ENCODE measurements at places on chromosomes 5 and 9.

GRCh38 chr5:140249536-140249935 is 53.4 kb downstream of the PFDN1 start:
- no peak for DNase-seq

DNA sequence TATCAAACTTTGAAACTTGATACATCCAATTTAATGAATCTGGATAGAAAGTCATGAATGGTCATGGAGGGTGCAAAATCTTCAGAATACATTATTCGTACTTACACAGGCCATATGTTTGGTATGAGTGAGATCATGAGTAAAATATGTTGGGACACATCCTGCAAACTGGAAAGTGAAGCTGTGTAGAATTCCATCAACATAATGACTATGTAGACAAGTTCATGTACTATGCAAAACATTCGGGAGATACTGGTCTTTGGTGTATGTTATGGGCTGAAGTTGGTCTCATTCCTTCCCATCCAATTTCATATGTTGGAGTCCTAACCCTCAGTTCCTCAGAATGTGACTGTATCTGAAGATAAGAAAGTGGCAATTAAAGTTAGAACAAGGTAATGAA is 18.1 kb upstream of the CTNND2 start:
- no peak for DNase-seq

DNA sequence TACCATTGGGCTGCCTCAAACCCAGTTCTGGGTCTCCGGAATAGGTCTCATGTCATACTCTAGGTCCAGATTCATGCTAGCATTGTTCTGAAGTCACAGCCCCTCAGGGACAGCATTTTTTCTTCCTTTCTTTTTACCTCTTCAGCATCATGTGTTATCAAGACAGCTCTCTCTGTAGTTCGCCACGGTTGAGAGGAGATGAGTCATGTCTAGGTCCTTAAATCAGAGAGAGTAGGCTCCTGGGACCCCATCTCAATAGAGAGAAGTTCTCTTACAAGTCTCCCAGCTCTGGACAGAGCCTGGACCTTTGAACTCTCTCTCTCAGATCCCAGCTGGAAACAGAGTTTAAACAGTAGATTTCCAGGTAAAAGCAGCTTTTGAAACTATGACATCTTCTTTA is 332.4 kb upstream of the CD180 start:
- DNase-seq = no peak

DNA sequence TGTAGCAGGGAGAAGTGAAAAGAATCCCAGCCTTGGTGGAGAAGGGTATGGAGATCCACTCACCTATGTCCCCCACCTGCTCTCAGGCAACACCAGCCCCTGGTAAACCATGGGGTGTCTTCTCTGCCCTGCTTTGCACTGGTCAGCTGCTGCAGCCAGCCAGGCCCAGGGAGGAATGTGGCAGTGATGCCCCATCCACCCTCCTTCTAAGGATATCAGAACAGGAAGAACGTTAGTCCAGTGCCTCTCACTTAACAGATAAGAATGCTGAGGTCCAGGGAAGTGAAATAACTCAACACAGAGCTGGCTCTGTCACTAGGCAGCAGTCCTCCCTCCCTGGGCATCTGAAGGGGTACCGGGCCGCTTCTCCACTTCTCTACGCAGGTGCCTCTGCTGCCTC is 9.7 kb upstream of the PPIC start:
- no peak for DNase-seq

DNA sequence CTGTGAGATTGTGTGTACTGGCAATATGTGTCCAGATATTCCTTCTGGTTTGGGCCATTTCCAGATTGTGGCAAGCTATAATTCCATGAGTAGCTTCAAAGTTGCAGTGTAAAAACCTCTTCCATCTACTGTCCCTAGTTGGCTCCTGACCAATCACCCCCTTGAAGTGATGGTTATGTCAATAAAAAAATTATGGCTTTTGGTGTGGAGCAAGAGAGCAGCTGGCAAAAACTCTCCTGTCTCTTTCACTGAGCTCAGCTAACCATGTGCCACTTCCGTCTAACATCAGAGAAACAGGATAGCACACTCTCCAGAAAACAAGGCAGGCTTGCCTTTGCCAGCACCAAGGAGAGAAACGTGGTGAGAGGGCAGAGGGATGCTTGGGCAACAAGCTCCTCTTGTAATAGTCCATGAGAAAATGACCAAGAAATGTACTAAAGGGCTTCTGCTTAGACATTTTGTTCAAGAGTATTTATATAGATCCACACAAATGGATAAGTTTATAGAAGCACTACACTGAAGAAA is 914.4 kb upstream of the SEMA6A start:
- no peak for DNase-seq

GRCh38 chr9:119289740-119290433 is 79.3 kb downstream of the BRINP1 start:
- no peak for DNase-seq

GRCh38 chr9:83698976-83699585 is 8.7 kb downstream of the UBQLN1 start:
- no peak for DNase-seq

DNA sequence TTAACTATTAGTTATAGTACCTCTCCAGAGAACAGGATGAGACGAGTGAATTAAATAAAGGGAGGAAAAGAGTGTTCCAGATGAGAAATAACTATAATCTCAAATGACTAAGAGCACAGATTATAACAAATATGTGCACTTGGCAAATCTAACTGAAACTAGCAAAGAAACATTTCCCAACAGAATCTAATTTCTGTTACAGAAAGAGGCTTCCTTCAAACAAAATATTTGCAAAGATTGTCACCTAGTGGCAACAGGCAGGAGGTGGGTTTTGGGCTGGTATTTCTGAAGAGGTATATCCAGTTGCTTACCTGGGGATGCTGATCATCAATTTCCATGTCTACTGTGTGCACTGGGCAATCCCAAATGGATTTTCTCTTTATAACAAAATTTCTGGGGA is 5.6 kb upstream of the SPDL1 start:
- DNase-seq = no peak

GRCh38 chr9:84791643-84792042 is 122.1 kb downstream of the NTRK2 start:
- no peak for DNase-seq

DNA sequence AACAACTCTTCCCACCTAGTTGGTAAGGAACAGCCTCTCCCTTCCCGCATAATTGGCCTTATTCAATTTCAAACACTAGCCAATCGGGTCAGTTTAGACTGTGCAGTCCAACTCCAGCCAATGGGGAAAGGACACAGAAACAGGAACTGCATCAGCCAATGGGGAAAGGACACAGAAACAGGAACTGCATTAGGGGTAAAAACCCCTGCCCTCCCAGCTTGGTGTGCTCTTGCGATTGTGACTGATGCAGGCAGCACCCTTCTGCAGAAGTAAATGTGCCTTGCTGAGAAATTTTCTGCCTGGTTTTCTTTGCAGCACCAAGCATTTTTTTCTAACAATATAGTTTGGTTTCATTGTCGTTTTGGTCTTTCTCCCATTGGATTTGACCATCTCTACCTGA is 8.5 kb upstream of the GLT6D1 start:
- no peak for DNase-seq

- DNase-seq = no peak
Measured at GRCh38 chr5:72282878-72283277, 37.2 kb downstream of the MRPS27 start.

DNA sequence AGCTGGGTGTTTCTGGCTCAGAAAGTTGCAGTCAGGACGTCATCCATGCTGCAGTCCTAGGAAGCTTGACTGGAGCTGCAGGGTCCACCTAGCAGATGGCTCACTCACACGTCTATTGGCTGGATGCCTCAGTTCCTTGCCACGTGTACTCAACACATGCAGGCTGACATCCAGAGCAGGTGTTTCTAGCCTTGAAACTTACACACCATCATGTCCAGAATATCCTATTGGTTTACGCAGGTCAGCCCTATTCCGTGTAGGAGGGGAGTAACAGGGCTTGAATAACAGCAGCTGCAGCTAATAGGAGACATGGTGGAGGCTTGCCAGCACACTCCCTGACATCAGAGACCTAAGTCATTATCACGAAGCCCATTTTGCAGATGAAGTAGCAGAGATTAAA is 473.5 kb downstream of the ACTL7B start:
- no peak for DNase-seq

GRCh38 chr9:134589748-134590147 is 51.9 kb upstream of the COL5A1 start:
- no peak for DNase-seq

GRCh38 chr5:163687414-163687813 is 182.0 kb downstream of the MAT2B start:
- DNase-seq = no peak

- no peak for DNase-seq
Measured at GRCh38 chr9:126147186-126147935, 179.3 kb upstream of the MVB12B start.

DNA sequence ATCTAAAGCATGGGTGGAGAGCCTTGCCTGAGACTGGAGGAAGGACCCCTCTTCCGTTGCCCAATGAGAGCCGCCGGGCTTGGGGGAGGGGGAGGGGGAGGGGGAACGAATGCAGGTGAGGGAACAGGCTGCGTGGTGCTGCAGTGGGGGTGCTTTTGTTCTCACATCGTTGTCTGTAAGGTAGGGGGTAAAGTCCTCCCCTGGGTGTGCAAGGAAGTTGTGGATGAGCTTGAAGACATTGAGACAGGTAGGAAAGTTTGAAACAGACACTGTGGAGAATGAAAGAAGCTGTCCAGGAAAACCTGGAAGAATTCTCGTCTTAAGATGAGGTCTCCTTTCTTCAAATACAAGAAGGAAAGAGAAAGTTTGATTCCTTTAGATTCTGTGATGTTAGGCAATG is 94.1 kb upstream of the LIFR start:
- DNase-seq = no peak

DNA sequence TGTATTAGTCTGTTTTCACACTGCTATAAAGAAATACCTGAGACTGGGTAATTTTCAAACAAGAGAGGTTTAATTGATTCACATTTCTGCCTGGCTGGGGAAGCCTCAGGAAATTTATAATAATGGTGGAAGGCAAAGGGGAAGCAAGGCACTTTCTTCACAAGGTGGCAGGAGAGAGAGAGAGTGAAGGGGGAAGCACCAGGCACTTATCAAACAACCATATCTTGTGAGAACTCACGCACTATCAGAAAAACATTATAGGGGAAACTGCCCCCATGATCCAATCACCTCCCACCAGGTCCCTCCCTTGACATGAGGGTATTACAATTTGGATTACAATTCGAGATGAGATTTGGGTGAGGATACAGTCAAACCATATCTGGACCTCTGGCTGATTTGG is 34.7 kb downstream of the ADRB2 start:
- DNase-seq = no peak

- DNase-seq = no peak
Measured at GRCh38 chr5:93150311-93151012, 430.6 kb downstream of the NR2F1-AS1 start.

GRCh38 chr5:172913117-172913850 is 45.9 kb upstream of the RPL26L1 start:
- DNase-seq = no peak

- no peak for DNase-seq
Measured at GRCh38 chr9:3783156-3783555, 257.4 kb upstream of the RFX3 start.

- DNase-seq = no peak
Measured at GRCh38 chr5:65625743-65626142, 916 bp downstream of the SHLD3 start.

DNA sequence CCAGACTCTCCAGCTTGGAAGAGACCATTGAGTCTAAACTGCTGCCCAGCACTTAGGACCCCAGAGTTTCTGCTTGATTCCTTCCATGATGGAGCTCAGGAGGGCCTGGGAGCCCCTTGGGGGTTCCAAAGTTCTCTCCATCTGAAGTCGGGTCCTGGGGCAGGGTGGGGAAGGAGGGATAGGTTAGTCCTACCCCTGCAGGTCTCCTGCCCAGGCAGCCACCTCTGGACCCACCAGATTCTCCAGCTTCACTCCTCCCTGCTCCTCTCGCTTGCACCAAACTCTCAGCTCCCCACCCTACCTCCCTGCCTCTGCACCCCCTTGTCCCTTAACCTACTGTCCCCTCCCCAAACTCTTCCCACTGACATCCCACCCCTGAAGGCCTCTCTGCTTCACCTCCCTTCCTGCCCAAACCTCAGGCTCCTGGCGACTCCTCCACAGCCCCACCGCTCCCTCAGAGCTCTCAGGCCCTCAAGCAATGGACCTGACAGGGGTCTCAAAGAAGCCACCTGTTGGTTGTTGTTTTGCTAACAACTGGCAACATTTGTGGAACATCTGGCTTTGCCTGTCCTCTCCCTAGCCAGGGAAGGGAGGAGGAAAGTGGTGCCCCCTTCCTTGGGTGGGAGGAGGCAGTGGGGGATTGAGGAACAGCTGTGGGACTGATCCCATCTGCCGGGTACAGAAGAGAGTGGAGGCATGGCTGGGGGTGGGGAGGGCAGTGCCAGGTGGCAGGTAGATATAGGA is 137.5 kb downstream of the RGS3 start:
- no peak for DNase-seq

DNA sequence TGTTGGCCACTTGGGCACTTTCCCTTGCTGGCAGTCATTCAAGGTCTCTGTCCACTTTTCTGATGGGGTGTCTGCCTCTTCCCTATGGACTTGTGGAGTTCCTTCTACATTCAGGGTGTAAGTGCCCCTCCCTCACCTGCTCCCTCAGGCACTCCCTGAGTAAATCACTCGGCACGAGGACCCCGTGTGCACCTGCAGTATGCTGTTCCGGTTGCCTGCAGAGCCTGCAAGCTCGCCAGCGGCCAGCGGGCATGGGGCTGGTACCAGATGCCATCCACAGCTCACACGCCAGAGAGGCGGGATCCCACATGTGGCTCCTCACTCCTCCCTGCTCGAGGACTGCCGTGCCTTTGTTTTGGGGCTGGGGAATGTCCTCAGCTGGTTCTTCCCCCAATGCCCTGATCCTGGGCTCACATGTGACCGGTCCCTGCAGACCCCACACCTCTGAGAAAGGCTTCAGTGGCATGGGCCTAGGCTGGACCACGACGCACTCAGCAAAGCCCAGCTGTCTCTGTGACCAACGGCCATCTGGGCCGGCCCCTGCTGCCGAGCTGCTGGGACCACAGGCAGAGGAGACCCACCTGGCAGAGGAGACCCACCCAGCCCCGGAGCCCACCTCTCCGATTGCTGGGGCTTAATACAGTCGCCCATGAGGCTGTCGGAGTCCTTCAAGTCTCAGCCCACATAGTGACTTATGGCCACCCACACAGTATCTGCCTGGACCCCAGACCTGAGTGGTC is 46.1 kb upstream of the CLPTM1L start:
- DNase-seq = no peak

DNA sequence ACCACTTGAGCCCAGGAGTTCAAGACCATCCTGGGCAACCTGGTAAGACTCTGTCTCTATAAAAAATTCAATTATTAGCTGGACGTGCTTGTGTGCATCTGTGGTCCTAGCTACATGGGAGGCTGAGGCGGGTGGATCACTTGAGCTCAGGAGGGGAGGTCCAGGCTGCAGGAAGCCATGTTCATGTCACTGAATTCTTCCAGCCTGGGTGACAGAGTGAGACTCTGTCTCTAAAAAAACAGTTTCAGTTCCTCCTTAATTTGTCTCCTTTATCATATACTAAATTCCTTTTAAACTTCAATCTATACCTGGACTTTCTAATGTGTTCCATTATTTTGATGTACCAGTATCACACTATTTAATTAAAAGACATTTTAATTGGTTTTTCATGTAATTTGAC is 422.2 kb upstream of the TLE4 start:
- no peak for DNase-seq

- DNase-seq = no peak
Measured at GRCh38 chr9:121809356-121810050, 158.1 kb downstream of the DAB2IP start.
